ENCODE measurements at places on chromosomes 1 and 21.

DNA sequence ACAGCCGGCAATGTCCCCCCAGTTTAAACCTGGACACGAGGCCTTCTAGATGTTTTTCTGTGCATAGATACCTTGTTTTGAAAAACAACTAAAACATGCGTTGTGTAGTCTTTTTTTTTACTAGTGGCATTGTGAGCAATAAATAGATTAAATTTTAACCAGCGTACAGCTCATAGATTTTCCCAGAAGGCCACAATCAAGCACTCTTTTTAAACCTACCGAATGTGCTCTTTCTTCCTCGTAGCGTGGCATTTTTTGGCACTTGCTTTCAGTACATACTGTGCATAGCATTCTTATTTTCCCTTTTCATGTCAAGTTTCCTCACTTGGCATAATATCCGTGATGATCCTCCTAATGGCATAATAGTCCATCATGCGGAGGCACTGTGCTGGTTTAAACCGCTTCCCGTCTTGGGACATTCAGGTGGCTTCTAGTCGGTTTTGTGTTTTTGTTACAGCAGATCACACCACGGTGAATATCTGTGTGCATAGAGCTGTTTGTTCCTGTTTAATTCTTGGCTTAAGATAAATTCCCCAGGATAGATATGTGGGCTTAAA, 95.3 kb downstream of the PDE9A start:
- no peak for DNase-seq

GRCh38 chr1:41021526-41022308, at the start of gene SLFNL1:
SLFNL1 (minus strand) TSS chr1:41021725; CDS start chr1:41020660, 1,065 bp downstream.
- no peak for DNase-seq

GRCh38 chr1:176694713-176695112, 231.7 kb downstream of the PAPPA2 start:
- DNase-seq, result no peak

DNA sequence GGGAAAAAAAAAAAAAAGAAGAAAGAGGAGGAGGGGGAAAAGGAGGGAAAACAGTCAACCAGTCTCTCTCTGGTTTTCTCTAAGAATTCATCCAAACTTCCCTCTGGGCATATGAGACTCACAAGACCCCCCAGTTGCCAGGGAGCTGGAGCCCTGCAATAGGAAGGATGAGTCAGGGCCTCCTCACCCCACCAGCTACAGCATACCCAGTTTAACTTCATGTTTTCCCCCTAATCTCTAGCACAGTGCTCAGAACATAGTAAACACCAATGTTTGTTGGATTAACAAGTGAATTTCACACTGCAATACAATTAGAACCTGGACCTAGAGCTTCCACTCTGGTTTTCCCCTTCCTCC, 7.8 kb downstream of the F11R start:
- no peak for DNase-seq

GRCh38 chr21:44059710-44060109, 47.5 kb upstream of the PWP2 start:
- DNase-seq, result no peak

DNA sequence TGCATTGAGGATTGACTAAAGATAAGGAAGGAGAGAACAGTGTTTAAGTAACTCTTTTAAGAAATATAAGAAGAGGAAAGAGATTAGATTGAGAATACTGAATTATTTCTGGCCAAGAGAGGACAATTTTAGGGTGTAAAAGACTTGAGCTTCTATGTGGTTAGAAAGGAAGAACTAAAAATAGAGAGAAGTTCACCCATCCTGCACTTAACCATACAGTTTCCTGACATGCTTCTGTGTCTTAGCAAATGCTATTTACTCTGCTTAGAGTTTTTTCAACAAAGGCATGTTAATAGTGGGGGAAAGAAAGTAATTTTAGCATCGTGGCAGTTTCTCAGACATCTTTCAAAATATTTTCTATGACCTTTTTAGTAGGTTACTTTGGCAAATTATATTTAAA, 122.8 kb upstream of the GPR52 start:
- no peak for DNase-seq

GRCh38 chr1:152190589-152190988, 31.6 kb upstream of the RPTN start:
- no peak for DNase-seq

All from kidney epithelial cell (primary cell).